Foreskin keratinocyte (primary cell): ENCODE measurements at places on chromosomes 16 and 17. TPM values are rescaled to one million over a fixed set of nuclear protein-coding genes. Genes with fewer than 3 reads are reported as not detected.

IGFBP4 gene
- 7.7 and 18.4 TPM in 2 replicates for total RNA-seq

NACA2 gene
- total RNA-seq, result 0.17 TPM in 1 of 2 replicates, not detected in the other

DNA sequence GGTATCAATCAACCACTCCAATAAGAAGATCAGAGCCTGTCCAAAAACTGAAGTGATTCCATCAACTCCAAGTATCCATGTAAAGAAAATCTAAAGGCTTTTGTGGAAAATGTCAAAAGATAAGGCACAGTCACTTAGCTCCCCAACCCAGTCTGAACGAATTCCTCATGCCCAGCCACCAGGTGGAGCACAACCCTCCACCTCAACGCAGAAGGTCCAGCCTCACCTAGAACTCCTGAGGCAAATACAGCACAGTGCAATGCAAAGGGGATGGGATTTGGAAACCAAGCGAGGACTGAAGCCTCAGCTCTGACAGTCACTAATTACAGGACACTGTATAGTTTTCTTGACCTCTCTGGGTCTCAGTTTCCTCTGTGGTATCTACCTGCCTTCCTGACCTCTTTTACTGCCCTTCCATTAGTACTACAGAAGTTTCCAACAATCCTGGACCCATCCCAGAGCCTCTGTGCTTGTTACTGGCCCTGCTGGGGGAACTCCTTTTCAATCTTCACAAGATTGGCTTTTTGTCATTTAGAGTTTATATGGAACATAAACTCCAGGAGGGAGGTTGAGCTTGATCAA lies 2.0 kb downstream of the NCBP3 start:
- peak; percentile 29 for DNase-seq

DNA sequence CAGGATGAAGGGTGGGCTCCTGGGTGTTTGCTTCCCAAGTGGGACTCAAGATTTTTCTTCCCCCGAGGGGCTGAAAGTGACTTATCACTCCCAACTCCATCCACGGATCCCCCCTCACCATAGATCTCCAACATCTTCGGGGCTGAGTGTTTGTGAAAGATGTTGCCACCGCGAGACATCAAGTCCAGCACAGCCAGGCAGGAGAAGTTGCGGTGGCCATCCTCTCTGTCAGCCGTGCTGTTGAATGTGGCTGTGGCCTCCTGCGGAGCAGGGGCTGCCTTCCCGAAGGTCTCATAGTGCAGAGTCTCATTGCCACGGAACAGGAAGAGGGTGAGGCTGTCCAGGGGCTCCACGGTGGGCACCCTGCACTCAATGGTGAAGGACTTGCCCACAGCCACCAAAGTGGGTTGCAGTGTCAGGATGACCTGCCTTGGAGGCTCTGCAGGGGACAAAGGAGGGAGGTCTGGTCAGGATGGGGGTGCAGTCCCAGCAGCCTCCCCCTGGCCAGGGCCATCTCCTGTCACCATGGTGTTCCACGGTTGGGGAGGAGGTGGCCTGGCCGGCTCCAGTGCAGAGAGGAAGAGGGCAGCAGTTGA lies 5.5 kb downstream of the PRR29 start:
- no peak for DNase-seq
